Esophagus muscularis mucosa (tissue), 4 donors: ENCODE measurements at places on chromosomes 13 and 19. TPM values are rescaled to one million over a fixed set of nuclear protein-coding genes. Genes with fewer than 3 reads are reported as not detected.

- H3K27me3 ChIP-seq, result no peaks in the 10 kb centered on the region
- no peak overlapping the region for H3K27ac ChIP-seq
- no peaks in the 10 kb centered on the region for H3K4me1 ChIP-seq
Observed at GRCh38 chr13:72698164-72698563, 29.3 kb downstream of the MZT1 start.

The FCAR gene
- total RNA-seq, result 1.4 TPM

The ZNF726 gene
- total RNA-seq, result 0.80 TPM

The SPC24 gene
- 1.4 TPM for total RNA-seq

DNA sequence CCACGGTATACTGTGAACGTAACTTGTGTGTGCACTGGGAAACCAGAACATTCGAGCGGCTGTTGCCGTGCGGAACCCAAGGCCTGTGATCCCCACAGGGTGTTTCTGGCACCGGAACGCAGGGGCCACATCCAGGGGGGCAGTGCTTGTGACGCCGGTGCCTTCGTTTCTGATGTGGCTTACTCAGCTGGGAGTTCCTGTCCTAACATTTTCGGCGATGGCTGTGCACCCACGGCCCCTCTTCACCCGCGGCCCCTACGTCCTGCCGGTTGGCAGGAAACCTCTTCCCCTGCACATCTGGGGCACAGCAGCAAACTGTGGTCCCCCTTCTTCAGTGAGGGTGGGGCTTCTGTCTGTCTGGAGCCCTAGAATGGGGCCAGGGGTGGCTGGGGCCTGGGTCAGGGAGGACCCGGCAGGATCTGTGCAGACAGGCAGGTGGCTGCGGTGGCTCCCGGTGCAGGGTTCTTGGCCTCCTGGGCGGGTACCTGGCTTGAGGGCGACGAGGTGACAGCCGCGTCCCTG lies 26.2 kb downstream of the CSNK1G2 start:
- H3K27ac ChIP-seq, result no peak overlapping the region
- H3K27me3 ChIP-seq, result no peaks in the 10 kb centered on the region
- peaks cover 10% of the 10 kb centered on the region for H3K36me3 ChIP-seq
- H3K4me1 ChIP-seq, result peaks cover 7% of the 10 kb centered on the region

DNA sequence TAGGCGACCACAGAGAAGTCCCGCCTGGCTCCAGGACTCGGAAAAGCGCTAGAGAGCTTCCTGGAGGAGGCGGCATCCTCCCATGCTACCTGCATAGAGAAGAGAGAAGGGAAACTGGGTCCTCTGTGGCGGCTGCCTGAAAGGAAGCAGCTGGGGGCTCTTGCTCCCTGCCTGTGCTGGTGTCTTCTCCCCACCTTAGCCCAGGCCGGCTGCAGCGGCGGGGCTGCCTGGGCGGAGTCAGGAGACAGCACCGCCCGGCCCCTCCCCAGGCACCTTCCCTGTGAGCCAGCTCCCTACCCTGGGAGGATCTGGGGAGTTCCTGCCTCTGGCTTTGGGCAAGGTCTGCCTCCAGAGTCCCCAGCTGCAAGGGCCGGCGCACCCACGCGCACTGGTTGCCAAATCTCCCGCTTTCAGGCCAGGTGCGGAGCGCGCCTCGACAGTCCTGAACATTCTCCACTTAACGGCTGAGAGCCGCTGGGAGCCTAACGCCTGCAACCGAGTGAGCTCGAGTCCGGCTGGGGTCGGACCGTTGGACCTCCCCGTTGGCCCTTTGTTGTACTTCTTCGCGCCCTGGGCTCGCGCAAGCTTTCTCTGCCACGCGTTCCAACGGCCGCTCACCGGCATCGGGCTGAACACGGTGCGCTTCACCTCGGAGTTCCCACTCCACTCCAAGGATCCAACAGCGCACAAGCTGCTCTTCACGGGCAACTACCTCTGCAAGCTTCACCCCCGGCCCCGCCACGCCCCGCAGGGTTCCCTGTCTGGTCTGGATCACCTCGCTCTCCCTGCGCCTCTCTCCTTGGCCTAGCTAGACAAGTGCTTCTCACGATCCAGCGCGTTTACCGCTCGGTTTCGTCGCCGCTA lies 21.8 kb upstream of the ZNF30 start:
- H3K4me3 ChIP-seq, result no peak overlapping the region
- H3K36me3 ChIP-seq, result no peaks in the 10 kb centered on the region
- no peak for DNase-seq
- H3K27me3 ChIP-seq, result no peaks in the 10 kb centered on the region
- H3K4me1 ChIP-seq, result no peaks in the 10 kb centered on the region

DNA sequence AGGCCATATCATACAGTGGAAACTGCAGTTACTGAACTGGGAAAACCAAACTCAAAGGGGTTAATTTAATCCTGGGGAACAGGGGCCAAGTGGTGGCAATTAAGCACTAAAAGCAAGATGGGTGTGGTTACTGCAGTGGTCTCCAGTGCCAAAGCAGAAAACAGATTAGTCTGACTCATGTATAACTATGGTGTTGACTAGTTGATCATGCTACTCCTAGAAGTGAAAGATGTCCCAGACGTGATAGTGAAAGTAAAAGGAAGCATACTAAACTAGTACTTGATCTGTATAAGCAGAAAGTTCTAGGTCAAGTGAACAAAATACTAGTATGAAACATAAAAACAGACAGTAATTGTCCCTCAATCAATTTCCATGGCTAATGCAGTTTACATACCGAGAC lies 360.0 kb upstream of the SLITRK5 start:
- H3K27me3 ChIP-seq, result no peaks in the 10 kb centered on the region
- H3K27ac ChIP-seq, result no peak overlapping the region
- H3K36me3 ChIP-seq, result no peaks in the 10 kb centered on the region
- H3K4me1 ChIP-seq, result no peaks in the 10 kb centered on the region

The ERICH4 gene
- not detected for total RNA-seq

DNA sequence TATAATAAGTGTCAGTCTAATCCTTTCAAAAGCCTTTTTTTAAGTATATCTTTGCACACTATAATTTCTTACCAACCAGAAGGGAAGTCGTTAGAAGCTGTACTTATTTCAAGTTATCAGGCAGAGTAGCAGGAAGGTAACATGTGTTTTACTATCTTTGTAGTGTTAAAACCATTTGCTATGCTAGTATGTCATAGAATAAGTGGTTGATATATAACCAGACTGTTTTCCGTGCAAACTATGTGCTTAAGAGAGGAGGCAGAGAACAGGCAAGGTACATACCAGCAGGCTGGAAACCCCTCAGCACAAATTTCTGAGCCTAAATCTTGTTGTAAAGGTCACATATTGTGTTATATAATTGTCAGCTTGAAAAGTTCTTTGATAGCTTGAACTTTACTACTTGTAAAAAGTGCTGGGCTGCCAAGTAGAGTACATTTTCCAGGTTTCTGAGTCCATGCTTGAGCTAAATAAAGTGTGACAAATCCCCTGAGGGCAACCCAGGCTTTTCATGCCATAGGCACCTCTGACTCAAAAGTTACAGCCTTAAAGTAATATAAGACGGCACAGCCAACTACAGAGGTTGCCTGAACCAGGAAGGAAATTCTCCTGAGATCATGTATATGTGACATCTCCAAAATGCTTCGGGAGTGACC lies 1297.4 kb downstream of the PCDH9 start:
- H3K36me3 ChIP-seq, result no peaks in the 10 kb centered on the region
- no peaks in the 10 kb centered on the region for H3K4me1 ChIP-seq
- no peaks in the 10 kb centered on the region for H3K27me3 ChIP-seq
- H3K27ac ChIP-seq, result no peak overlapping the region
- no peak for DNase-seq

GRCh38 chr13:46086985-46087384 lies 17.8 kb downstream of the CPB2 start:
- DNase-seq, result no peak
- H3K27ac ChIP-seq, result no peak overlapping the region
- peaks cover 12% of the 10 kb centered on the region for H3K27me3 ChIP-seq
- H3K4me1 ChIP-seq, result no peaks in the 10 kb centered on the region
- H3K36me3 ChIP-seq, result no peaks in the 10 kb centered on the region

DNA sequence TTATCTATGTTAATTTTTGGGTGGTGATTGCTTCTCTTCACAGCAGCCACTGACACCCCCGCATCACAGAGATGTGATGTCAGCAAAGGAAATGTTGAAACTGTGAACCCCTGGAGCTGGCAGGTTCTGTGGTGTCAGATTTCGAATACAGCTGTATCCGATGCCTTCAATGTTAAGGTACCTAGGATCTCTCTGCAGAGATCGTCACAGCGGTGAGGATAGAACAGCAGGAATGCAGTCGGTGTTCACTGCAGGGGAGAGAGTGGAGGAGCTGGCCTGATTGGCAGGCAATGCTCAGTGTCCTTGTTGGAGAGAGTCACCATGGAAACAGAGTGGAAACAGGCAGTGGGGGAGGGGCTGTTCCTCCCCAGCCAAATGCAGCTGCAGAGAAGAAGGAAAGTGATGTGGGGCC lies 79.5 kb upstream of the ZNF835 start:
- H3K36me3 ChIP-seq, result no peaks in the 10 kb centered on the region
- H3K27ac ChIP-seq, result no peak overlapping the region
- no peak overlapping the region for H3K4me3 ChIP-seq
- H3K27me3 ChIP-seq, result no peaks in the 10 kb centered on the region
- H3K4me1 ChIP-seq, result peaks cover 7% of the 10 kb centered on the region

DNA sequence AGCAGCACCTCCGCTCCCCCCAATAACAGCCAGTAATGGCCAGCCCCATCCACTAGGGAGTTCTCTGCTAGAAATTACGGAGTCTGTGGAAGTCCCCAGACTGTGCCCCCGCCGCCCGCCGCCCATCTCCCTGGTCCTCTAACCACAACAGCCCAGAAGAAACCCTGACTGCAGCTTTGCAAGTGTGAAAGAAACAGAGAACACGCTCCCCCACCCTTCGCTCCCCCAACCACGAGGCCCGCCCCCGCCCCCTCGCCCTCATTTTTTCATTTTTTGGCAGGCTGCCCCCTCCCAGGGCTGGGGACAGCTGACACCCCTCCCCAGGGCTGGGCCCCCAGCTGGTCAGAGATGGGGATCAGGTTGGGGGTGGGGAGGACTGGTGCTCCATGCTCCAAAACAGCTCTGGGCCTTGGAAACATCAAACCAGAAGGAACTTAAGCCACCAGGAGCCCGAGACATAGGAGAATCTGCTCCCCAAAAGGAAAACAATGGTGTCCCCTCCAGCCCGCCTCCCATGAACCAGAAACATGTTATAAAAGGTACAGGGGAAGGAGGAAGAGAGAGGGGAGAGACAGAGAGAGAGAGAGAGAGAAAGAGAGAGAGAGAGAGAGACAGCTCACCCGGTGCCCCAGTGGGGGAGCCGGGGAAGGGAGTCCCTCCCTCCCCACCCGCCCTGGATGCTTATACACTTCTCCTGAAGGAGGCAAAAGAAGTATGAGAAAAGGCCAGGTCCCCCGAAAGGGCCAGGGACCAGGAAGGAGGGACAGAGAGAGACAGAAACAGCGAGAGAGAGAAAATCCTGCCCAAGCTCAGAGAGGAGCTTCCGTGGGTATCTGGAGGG lies 29.8 kb upstream of the ASF1B start:
- H3K4me1 ChIP-seq, result peaks cover 24% of the 10 kb centered on the region
- H3K36me3 ChIP-seq, result peaks cover 58% of the 10 kb centered on the region
- no peak overlapping the region for H3K27ac ChIP-seq

GRCh38 chr13:107284173-107284572 lies 716.2 kb upstream of the ARGLU1 start:
- no peaks in the 10 kb centered on the region for H3K27me3 ChIP-seq
- H3K4me3 ChIP-seq, result no peak overlapping the region
- H3K36me3 ChIP-seq, result no peaks in the 10 kb centered on the region
- no peak overlapping the region for H3K27ac ChIP-seq
- H3K4me1 ChIP-seq, result no peaks in the 10 kb centered on the region
- DNase-seq, result no peak

The FUT6 gene
- total RNA-seq, result not detected

- no peak overlapping the region for H3K27ac ChIP-seq
- H3K4me3 ChIP-seq, result no peak overlapping the region
- no peak for DNase-seq
- H3K4me1 ChIP-seq, result peaks cover 20% of the 10 kb centered on the region
- no peaks in the 10 kb centered on the region for H3K27me3 ChIP-seq
Observed at GRCh38 chr13:30448441-30448840, 17.3 kb downstream of the HMGB1 start.

DNA sequence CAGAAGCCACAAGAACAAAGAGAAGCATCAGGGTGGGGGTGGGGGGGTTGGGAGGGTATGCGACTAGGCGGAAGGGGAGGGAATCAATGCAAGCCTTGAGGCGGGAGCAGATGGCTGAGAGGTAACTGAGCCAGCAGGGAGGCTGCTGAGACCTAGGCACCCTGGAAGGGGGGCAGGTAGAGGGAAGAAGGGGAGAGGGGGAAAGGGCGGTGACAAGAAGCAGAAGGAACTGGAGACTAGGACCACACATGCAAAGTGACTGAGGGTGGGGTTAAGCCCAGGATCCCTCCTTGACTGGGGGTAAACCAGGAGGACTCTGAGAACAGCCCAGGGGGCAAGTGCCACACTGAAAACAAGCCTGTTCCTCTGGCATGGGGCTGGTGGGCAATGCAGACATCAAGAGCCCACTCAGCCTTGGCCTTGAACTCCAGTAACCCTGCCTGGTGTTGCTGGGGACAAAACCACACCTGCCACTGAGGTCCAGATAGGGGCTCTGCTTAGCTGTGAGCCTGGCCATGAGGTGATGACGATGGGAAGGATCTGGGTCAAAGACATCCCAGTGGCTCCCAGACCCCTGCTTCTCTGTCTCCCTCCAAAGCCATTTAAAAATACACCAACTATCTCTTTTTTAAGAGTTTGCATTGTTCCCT lies 20.3 kb downstream of the OPA3 start:
- H3K4me1 ChIP-seq, result peaks cover 8% of the 10 kb centered on the region
- no peaks in the 10 kb centered on the region for H3K27me3 ChIP-seq
- H3K4me3 ChIP-seq, result no peak overlapping the region

The SLC46A3 gene
- 10.4 TPM for total RNA-seq

- no peak overlapping the region for H3K4me3 ChIP-seq
- H3K27ac ChIP-seq, result no peak overlapping the region
- H3K36me3 ChIP-seq, result no peaks in the 10 kb centered on the region
- H3K4me1 ChIP-seq, result no peaks in the 10 kb centered on the region
- DNase-seq, result peak; percentile 87
Observed at GRCh38 chr13:34372581-34372980, 554.6 kb downstream of the RFC3 start.

GRCh38 chr19:50818859-50819472 lies 4.6 kb downstream of the KLK1 start:
- peaks cover 3% of the 10 kb centered on the region for H3K4me1 ChIP-seq
- H3K27ac ChIP-seq, result no peak overlapping the region
- no peak overlapping the region for H3K4me3 ChIP-seq
- H3K27me3 ChIP-seq, result no peaks in the 10 kb centered on the region

GRCh38 chr13:57637515-57637914 lies 6.0 kb downstream of the PCDH17 start:
- DNase-seq, result no peak
- H3K4me3 ChIP-seq, result no peak overlapping the region
- no peaks in the 10 kb centered on the region for H3K36me3 ChIP-seq
- peaks cover 2% of the 10 kb centered on the region for H3K4me1 ChIP-seq
- H3K27ac ChIP-seq, result no peak overlapping the region

DNA sequence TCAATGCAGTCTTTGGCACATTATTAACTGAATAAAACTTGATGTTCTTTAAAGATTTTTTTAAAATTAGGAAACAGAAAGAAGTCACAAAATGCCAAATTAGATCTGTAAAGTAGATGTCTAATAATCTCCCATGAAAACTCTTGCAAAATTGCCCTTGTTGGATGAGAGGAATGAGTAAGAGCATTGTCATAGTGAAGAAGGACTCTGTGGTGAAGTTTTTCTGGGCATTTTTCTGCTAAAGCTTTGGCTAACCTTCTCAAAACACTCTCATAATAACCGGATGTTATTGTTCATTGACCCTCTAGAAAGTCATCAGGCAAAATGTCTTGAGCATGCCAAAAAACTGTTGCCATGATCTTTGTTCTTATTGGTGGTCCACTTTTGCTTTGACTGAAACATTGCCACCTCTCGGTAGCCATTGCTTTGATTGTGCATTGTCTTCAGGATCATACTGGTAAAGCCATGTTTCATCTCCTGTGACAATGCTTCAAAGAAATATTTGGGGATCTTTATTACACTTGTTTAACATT lies 549.3 kb downstream of the LIG4 start:
- H3K27me3 ChIP-seq, result no peaks in the 10 kb centered on the region
- H3K36me3 ChIP-seq, result no peaks in the 10 kb centered on the region
- no peak overlapping the region for H3K27ac ChIP-seq
